ENCODE measurements at places on chromosomes 5 and 9.
A peak's percentile ranks its signal among the peaks of the same experiment; 100 is the strongest.

DNA sequence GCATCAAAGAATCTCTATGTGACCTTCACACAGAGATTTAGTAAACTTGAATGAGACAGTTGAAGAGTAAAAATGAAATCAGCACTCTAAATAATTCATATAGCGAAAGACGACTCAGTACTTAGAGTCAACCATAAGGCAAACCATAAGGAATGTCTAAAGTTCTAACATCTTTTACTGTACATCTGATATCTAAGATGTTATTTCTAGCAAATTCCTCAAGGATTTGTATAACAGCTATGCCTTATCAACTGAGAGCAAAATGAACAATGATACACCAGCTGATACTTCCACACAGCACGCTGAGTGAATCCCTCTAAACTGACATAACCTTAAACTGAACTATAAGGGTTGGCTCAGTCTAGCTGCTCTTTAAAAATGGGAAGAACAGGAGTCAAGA, 760.3 kb downstream of the EFNA5 start:
- no peak for DNase-seq

GRCh38 chr5:101292199-101292598, 389.1 kb upstream of the ST8SIA4 start:
- no peak for DNase-seq

- no peak for DNase-seq
Measured at GRCh38 chr5:92380069-92380770, 997.1 kb upstream of the ARRDC3 start.

DNA sequence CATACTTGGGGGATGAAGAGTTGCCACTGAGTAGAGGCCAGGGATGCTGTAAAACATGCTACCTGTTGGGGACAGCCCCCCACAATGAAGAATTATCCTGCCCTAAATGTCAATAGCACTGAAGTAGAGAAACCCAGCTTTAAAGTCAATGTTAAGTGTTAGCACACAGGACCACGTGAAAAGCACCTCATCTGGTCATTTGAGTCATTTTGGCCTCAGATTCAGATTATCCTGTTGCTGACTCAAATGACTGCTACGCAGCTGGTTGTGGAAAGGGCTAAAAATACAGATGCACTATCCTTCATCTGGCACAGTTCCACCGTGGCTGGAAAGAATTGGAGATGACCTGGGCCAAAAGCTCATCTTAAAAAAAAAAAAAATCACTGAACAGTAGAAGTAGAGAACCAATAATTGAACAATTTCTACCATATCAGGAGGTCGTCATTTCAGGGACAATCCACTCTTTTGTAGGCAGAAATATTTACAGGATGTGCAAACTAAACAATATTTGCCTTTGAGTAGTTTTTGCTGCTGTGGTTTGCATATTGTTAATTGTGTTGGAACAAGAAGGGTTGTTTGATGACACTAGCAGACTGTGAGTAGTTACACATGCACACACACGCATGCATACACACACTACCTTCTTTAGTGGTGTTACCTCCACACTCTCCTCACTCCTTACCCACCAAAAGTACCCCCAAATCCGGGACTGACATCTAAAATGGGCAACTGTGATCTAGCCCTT, 195.3 kb upstream of the KLF9 start:
- DNase-seq, result peak; percentile 75

GRCh38 chr9:128056086-128056485, 11.0 kb downstream of the NAIF1 start:
- no peak for DNase-seq

GRCh38 chr5:155418960-155419579, 405.5 kb downstream of the KIF4B start:
- DNase-seq, result no peak

DNA sequence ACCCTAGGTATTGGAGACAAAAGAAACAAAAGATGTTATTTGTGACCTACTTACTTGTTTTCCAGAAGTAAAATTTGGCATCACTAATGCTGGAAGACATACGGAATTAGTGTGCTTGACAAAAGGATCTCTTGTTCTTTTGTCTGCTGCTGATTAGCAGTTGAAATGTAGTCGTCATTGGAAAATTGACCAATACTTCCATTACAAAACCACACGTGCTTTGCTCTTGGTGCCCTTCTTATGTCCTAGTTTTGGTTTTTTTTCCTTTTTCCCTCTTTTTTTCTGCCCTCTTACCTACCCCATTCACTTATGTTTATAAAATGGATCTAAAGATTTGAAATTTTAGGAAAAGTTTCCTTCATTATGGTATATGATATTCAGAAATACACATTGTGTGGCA, 197.4 kb downstream of the FER start:
- DNase-seq, result no peak

DNA sequence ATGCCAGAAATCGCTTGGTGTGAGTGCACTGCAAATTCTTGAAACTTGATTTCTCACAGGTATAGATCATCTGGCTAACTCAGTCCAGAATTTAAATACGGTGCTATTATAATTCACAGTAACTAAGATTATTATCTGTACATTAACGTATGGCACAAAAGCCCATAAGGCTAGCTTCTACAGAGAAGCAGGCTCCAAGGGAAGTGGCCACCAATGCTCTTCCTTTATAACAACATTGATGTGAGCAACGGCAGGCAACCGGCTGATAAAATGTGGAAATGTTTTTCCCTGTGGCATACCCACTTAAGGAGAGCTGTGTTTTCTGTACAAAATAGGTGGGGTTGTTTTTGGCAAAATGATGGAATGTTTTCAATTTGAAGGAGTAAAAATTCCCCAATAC, 35.7 kb downstream of the SEMA4D start:
- DNase-seq, result no peak

DNA sequence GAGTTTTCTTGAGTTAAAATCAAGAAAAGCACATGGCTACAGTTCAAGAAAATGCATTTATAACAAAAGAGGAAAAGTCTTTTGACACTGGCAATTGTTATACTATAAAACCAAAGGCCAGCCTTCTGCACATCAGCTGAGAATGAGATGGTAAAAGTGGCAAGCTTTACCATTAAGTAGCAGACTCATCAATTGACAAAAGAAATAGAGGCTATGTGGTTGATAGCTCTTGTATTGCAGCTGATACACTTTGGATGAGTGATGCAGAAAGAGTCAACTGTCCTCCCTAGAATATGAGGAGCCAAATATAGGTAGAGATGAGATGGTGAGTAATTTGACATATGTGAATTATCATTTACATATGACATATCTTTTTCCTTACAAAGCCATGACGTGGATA, 1100.9 kb upstream of the CDH6 start:
- DNase-seq, result no peak

- no peak for DNase-seq
Measured at GRCh38 chr5:127026166-127026565, 4.2 kb downstream of the MARCHF3 start.
